ENCODE measurements at places on chromosomes 2 and 18.

- DNase-seq, result no peak
Observed at GRCh38 chr2:138030459-138030858, 66.2 kb downstream of the HNMT start.

DNA sequence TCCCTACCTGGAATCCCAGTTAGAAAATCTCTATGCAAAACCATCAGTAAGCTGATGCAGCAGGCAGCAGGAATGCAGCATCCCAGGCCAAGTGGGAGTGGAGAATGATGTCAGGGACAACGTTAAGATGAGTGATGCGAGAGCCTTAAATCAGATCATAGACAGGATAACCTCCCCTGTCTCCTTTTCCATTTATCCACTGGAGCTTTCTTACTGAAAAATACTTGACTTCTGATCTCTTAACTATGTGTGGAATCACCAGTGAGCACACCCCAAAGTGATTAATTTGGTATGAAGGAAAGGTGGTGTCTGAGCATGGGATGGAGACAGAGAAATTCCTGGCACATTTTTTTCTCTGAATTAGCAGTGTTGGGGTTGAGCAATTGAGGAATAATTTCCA is 98.0 kb downstream of the RND3 start:
- DNase-seq, result no peak

GRCh38 chr2:235006986-235007385 is 55.2 kb downstream of the SH3BP4 start:
- DNase-seq, result no peak

DNA sequence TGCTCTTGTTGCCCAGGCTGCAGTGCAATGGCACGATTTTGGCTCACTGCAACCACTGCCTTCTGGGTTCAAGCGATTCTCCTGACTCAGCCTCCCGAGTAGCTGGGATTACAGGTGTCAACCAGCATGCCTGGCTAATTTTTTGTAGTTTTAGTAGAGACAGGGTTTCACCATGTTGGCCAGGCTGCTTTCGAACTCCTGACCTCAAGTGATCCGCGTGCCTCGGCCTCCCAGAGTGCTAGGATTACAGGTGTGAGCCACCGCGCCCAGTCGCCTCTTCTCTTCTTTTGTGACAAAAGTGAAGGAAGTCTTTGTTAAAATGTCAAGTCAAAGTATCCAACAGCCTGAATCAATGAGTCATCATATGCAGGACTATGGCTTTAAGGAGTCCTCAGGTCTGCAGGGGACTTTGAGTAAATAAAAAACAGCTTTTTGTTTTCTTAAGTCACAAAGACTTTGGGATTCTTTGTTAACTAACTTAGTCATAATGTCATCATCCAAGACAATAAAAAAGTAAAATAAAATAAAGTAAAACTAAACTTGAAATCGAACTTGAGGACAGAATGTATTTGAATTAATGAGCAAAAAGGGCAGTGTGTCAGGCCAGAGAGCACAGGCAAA is 1153.2 kb downstream of the SUCLG1 start:
- DNase-seq, result no peak

GRCh38 chr2:98134172-98135005 is 47.4 kb downstream of the VWA3B start:
- DNase-seq, result no peak

- no peak for DNase-seq
Observed at GRCh38 chr18:63619661-63620060, 24.4 kb downstream of the SERPINB4 start.

DNA sequence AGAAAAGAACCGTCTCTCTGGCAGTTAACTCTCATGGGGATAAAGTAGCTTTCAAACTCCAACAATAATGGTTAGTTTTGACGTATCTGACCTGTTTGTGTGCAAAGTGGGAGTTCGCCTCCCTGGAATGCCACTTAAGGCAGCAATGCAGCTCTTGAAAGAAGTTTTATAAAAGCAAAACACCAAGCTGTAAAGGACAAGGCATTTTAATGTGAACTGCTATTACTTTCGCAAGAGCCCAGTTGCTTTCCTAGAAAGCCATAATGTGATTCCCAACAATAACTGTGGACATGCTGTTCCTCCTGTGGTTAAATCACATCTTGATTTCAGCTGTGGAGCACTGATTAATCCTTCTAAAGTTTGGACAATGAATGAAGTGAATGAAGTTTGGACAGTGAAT is 303.7 kb downstream of the PTPRM start:
- no peak for DNase-seq

DNA sequence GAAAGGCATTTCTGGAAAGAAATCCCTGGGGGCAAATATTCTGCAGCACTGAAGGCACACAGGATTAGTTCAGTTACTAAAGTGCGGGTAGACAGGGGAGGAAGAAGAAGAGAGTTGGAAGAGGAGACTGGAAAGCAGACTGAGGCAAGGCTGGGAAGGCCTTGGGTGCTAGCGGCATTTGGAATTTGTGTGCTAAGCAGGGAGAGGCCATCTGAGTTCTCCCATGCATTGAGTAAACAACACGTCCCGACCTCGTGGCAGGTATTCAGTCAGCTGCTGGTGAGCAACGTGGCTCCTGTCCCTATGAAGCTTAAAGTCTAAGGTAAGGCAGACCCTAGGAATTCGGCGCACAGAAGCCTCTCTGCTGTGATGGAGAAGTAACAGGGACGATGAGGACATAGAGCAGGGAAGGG is 30.7 kb downstream of the ATP8B1 start:
- DNase-seq, result no peak

DNA sequence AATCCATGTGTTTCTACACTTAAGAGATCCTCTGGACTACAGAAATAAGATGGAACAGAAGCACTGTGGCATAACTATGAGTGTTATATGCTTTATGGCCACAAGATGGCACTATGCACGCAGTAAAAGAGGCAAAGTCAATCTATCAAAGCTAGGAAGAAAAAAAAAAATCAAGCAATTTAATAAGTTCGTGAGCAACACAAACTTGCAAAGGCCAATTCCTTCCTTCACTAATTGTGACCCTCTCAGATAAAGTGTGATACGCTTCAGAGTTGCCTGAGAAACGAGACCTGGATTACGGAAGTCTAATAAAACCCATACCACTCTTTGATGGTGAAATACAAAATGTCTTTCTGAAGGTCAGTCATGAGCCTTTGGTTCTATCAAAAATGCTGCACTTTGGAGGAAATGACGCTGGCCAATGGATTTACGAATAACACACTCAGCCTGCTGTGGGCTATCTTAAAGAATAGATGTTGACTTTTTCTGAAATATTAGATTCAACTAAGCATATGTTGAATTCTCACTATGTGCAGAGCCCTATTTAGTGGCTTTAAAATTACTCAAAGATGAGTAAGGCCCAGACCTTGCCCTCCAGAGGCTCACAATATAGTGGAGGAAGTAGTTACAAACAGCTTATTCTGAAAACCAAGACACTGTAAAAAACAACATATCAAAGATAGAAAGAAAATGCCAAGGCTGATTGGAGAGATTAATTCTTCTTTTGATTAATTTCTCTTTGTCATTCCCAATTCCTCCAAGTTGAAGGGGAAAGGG is 35.5 kb upstream of the TTR start:
- DNase-seq, result no peak

DNA sequence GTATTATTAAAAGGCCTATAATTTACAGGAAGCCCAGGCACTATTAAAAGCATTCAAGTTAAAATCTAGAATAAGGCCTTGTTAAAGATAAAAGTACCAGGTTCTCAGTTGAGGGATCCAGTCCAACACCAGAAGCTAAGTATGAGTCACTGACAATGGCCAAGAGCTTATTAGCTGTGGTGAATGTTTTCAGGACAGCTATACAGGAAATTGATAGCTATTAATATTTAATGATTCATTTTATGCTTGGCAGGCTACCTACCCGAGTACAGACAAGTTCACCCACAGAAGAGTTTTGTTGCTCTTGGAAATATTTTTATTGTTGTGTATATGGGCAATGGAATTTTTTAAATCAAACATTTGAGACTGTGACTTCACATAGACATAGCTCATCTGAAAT is 729.6 kb upstream of the ZNF804A start:
- no peak for DNase-seq

DNA sequence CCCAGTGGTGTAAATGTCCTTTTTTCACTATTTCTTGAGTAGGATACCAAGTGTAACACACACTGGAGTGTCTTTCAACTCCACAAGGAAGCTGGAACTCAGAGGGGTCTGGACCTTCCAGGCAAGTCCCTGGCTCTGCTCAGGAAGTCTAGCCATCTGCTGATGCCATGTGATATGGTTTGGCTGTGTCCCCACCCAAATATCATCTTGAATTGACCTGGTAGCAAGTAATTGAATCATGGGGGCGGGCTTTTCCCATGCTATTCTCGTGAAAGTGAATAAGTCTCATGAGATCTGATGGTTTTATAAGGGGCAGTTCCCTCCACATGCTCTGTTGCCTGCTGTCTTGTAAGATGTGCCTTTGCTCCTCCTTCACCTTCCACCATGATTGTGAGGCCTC is 99.4 kb upstream of the CDC42EP3 start:
- no peak for DNase-seq

DNA sequence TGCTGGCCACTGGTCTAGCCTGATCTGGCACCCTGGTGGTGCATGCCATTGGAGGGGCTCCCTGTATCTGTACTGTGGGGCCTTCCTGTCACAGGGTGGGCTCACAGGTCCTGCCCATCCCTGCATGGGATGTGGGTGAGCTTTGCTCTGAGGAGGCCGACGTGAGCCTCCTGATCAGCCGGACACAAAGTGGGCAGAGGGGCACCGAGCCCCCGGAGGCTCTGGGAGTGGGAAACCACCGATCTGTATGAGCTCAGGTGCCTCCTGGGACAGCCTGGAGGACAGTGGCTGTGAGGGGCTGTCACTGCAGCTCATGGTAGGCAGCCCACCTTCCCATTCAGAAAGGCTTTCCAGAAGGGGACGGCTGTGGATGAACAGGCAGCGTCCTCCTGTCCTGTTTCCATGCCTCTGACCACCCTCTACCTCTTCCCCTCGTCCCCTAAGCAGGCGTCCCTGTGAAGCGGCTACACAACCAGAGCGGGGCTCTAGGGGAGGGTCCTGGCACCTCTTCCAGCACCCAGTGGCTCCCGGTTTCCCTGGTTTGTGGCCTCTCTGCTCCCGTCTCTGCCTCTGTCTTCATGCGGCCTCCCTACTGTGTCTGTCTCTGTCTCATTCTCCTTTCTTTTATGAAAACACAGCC is 112.5 kb upstream of the OTOS start:
- no peak for DNase-seq

- DNase-seq, result no peak
Observed at GRCh38 chr2:232900811-232901735, 31.0 kb downstream of the SNORC start.

DNA sequence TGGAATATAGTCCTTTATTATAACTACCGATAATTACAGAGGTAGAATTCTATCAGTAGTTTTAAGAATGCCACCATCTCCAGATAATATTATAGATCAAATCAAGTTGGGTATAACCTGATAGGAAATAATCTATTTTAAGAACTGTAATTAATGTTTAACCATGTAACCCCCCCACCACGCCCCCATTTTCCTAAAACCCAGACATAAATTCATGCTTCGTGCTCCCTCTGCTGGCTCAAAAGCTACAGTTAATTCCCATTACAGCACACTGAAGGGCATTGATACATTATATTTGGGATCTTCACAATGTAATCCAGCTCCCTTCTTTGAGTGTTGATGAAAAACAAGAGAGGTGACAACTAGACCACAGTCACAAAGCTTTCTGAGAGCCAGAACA is 228.0 kb upstream of the SMAD7 start:
- DNase-seq, result no peak

- no peak for DNase-seq
Observed at GRCh38 chr18:23982155-23983079, 32.1 kb upstream of the TTC39C start.

- DNase-seq, result no peak
Observed at GRCh38 chr2:97969081-97970067, 26.4 kb downstream of the TMEM131 start.

GRCh38 chr2:214987261-214987660 is 151.2 kb downstream of the ABCA12 start:
- no peak for DNase-seq

DNA sequence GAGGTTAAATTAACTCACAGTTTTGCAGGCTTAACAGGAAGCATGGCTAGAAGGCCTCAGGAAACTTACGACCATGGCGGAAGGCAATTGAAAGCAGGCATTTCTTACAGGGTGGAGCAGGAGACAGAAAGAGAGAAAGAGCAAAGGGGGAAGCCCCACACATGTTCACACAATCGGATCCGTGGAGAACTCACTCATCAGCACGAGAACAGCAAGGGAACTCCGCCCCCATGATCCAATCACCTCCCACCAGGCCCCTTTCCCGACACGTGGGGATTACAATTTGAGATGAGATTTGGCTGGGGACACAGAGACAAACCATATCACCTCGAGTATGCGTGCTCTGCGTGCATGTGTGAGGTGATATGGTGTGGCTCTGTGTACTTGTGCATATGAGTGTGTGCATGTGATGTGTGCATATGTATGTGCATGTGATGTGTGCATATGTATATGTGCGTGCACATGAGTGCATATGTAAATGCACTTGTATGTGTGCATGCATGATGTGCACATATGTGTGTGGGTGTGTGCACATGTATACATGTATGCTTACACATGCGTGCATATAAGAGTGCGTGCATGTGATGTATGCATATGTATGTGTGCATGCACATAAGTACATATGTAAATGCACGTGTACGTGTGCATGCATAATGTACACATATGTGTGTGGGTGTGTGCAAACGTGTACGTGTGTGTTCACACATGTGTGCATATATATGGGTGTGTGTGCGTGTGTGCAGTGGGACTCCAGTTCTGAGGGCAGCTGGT is 108.7 kb upstream of the HDAC4 start:
- DNase-seq, result no peak

DNA sequence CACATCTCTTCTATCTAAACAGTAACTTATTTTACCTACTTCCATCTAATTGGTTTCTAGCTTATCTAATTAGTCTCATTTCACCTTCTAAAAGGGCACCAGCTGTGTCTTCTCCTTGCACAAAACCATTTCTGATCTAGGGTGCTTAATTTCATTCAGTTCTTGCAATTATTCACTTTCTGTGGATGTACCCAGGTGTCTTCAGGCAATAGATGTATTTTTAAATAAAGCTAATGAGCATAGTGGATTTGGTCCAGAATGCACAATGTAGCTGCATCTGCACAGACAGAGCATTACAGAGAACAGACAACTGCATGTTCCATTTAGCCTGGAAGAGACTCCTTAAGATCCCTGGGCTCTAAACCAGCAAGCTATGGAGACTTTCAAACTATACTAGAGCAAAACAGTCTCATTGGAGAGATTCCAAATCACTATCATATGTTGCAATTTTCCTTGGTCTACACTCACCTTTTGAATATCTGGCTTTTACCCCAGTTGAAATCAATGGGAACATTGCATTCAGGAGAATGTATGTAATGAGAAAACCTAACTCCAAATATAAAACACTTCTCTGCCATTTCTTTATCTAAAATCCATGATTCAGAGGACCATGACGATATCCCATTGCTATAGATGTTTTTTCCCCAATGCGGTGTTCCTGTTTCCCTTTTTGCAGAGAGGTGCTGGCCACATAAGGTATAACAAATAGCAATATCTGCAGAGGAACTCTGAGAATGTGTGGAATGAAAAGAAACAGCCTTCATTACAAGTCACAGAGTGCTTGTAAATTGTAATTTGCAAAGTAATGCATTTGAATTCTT is 3.5 kb upstream of the RFX8 start:
- DNase-seq, result no peak

Data from activated CD8-positive, alpha-beta memory T cell treated with anti-CD3 and anti-CD28 coated beads for 1 hour (primary cell).